ENCODE measurements at places on chromosomes 7 and 10. TPM values are rescaled to one million over a fixed set of nuclear protein-coding genes. Genes with fewer than 3 reads are reported as not detected.

- no peaks in the 10 kb centered on the region for H3K4me1 ChIP-seq
- no peaks in the 10 kb centered on the region for H3K27me3 ChIP-seq
- no peak for DNase-seq
- no peak overlapping the region for H3K27ac ChIP-seq
- H3K36me3 ChIP-seq, result no peaks in the 10 kb centered on the region
Measured at GRCh38 chr7:19677180-19677579, 31.7 kb downstream of the POLR1F start.

DNA sequence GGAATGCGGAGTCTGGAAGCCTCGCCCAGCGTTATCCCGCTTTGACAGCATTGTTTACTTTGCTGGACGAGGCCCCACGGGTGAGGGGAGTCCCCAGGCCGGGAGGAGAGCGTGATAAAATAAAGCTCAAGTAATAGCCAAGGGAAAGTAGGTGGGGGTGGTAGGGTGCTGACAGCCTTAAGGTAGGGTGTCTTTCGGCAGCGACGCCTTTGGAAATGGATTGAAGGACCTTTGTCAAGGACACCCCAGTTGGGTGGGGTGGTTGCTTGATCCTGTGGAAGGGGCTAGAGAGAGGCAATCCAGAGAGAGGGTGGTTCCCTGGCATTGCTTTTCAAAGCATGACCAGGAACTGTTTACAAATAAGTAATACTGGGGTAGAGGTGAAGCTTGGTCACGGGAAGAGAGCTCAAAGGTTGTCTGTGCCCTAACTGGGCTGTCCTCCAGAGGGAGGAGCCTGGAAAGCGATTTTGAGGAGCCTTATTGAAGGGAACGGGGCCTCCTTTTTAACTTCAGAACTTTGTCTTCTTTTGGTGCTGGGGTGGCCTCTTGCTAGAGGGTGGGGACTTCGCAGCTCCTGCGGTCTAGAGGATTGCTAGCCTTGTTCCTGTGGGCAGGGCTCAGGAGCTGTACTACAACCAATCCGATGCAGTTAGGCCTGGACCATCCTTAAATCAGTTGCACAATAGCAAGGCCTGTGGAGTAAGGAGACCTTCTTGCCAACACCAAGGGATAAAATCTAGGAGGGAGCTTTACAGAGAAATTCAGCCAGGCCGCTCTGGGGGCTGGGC, 1.3 kb downstream of the EIF4EBP2 start:
- peak overlapping the region; percentile 96 for H3K4me3 ChIP-seq
- no peaks in the 10 kb centered on the region for H3K27me3 ChIP-seq
- peaks cover 59% of the 10 kb centered on the region for H3K4me1 ChIP-seq
- no peaks in the 10 kb centered on the region for H3K36me3 ChIP-seq
- H3K27ac ChIP-seq, result peak overlapping the region; percentile 99
- peak; percentile 27 for DNase-seq

Gene BHLHA15
- total RNA-seq, result 2.4 TPM

DNA sequence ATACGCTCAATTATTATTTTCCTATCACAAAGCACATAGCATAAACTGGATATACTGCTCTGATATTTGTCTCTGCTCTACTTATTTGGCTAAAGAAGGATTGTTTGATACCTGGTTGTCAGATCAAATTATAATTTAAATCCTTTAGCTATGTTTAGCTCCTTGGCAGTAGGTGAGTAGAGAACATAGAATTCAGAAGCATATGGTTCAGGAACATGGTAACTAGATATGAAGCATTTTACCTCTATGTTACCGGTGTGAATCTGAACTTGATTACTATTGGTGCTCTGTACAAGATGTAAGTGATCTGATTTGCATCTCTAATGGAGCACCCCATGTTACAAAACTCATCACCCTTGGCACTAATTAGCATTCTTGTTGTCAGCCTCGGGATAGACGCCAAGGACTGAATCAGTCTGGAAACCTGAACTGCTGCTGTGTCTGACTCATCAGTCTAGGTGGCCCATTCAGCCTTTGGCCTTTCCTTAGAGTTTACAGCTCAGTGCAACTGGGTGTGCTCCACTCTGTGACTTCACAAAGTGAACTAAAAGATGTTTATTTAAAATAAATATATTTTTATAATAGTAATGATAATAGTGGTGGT, 12.3 kb upstream of the MYPN start:
- no peaks in the 10 kb centered on the region for H3K4me1 ChIP-seq
- H3K4me3 ChIP-seq, result no peak overlapping the region
- no peaks in the 10 kb centered on the region for H3K27me3 ChIP-seq
- H3K36me3 ChIP-seq, result no peaks in the 10 kb centered on the region
- no peak overlapping the region for H3K27ac ChIP-seq

DNA sequence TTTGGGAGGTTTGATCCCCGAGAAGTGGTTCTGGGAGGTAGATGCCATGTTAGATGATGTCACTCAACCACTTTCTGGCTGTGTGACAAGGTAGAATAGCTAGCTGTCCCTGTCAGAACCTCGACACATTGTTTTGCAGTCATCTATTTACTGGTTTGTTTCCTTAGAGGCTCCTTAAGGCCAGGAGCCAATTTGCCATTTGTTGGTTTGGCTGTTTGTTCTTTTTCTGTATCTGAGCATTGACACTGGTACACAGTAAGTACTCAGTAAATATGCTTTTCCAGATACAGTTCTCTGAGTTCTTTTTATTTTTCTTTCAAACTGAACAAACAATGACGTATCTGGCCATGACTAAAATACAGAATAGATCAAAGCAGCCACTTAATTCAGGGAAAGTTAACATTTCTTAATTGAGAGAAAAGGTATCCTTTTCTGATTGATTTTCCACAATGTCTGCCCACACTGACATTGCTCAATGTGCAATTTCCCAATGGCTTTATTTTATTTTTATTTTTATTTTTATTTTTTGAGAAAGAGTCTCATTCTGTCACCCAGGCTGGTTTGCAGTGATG, 121.6 kb downstream of the SPAG6 start:
- H3K27ac ChIP-seq, result no peak overlapping the region
- no peaks in the 10 kb centered on the region for H3K27me3 ChIP-seq
- no peak overlapping the region for H3K4me3 ChIP-seq
- H3K36me3 ChIP-seq, result no peaks in the 10 kb centered on the region

Gene VPS50
- total RNA-seq, result 22.8 TPM

DNA sequence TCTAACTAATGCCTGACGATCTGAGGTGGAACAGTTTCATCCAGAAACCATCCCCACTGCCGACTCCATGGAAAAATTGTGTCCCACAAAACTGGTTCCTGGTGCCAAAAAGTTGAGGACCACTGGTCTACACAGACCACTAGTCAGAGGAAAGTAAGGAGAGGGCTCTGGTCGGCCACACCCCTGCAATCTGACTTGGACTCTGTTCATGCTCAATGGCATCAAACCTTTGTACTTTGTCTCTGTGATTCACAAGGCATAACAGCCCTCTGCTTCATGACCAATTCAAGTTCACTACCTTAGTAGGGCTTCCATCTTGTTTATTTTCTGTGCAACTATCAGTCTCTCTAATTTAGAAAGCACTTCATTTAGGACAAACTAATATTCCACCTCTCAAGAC, 1.8 kb downstream of the TUBAL3 start:
- H3K4me1 ChIP-seq, result no peaks in the 10 kb centered on the region
- H3K27me3 ChIP-seq, result no peaks in the 10 kb centered on the region
- no peak overlapping the region for H3K27ac ChIP-seq
- H3K4me3 ChIP-seq, result no peak overlapping the region

GRCh38 chr7:26197153-26198115, 3.1 kb downstream of the HNRNPA2B1 start:
- peaks cover 64% of the 10 kb centered on the region for H3K36me3 ChIP-seq
- peaks cover 56% of the 10 kb centered on the region for H3K4me1 ChIP-seq
- H3K27ac ChIP-seq, result no peak overlapping the region
- H3K27me3 ChIP-seq, result no peaks in the 10 kb centered on the region
- peak overlapping the region; percentile 85 for H3K4me3 ChIP-seq

Gene TRIM50
- total RNA-seq, result not detected

DNA sequence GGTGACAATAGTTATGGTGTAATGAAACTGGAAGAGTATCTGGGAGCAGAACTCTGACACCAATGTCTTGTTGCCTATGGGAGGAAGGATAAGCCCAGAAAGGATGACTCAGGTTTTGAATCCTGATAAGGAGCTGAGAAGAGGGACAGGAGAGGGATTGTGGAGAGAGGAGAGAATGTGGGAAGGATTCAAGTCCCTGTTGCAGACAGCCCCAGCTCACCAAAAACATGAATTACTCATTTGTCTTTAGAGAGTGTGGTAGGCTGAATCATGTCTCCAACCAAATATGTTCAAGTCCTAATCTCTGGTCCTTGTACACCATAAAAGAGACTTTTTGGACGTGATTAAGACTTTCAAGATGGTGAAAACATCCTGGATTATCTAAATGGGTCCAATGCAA, 206.9 kb upstream of the PHYHIPL start:
- DNase-seq, result no peak
- no peaks in the 10 kb centered on the region for H3K4me1 ChIP-seq
- no peaks in the 10 kb centered on the region for H3K27me3 ChIP-seq
- no peak overlapping the region for H3K27ac ChIP-seq
- H3K4me3 ChIP-seq, result no peak overlapping the region

Gene OR2A12
- total RNA-seq, result not detected

GRCh38 chr10:98088186-98088971, 46.1 kb upstream of the R3HCC1L start:
- no peaks in the 10 kb centered on the region for H3K36me3 ChIP-seq
- H3K4me1 ChIP-seq, result no peaks in the 10 kb centered on the region
- no peak overlapping the region for H3K4me3 ChIP-seq
- DNase-seq, result no peak
- H3K27me3 ChIP-seq, result no peaks in the 10 kb centered on the region

DNA sequence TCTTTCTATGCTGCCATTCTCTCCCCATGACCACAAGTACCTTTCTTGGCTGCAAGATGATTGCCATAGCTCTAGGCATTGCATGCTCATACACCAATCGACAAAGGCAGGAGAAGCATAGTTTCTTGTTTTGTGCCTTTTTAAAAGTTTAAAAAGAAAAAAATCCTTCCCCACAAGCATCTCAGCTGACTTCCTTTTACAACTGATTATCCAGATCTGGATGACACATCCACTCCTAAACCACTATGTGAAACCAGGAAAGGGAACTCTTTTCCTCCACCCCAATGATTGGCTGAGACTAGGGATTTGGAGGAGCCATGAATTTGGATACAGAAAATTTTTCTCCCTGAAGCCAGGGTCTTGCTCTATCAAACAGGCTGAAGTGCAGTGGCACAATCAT, 14.5 kb upstream of the LRRC4 start:
- H3K4me3 ChIP-seq, result no peak overlapping the region
- no peak for DNase-seq
- no peaks in the 10 kb centered on the region for H3K36me3 ChIP-seq
- no peak overlapping the region for H3K27ac ChIP-seq

DNA sequence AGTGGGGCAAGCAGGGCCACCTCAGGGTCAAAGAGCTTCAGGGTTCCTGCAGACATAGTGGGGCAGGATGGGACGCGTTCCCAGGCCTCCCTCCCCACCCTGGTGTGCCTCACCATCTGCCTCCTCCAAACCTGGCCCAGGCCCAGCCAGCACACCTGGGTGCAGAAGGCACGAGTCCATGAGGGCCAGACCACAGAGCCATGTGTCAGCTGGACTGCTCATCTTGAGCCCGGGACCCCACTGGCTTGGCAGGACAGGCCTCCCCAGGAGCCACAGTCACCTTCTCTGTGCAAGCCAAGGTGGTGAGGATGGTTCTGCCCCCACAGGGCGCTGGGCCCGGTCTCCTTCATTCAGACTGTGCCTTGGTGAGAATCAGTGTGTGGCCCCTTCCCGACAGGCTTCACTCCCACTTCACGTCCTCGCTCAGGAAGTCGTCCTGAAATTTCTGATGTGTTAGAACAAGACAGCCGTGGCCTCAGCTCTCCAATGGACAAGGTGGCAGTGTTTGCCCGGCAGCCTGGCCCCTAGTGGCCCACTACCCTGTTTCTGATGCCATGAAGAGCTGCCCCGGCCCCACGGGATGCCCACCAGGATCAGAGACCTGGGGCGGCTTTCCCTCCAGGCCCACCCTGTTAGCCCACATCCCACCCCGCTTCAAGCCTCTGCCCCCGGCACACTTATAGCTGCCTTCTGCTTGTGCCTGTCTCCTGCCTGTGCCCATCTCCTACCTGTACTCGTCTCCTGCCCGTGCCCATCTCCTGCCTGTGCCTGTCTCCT, 59.6 kb upstream of the EBF3 start:
- H3K4me1 ChIP-seq, result no peaks in the 10 kb centered on the region
- H3K4me3 ChIP-seq, result no peak overlapping the region
- DNase-seq, result peak; percentile 20

Gene CEP41
- total RNA-seq, result 6.3 TPM

DNA sequence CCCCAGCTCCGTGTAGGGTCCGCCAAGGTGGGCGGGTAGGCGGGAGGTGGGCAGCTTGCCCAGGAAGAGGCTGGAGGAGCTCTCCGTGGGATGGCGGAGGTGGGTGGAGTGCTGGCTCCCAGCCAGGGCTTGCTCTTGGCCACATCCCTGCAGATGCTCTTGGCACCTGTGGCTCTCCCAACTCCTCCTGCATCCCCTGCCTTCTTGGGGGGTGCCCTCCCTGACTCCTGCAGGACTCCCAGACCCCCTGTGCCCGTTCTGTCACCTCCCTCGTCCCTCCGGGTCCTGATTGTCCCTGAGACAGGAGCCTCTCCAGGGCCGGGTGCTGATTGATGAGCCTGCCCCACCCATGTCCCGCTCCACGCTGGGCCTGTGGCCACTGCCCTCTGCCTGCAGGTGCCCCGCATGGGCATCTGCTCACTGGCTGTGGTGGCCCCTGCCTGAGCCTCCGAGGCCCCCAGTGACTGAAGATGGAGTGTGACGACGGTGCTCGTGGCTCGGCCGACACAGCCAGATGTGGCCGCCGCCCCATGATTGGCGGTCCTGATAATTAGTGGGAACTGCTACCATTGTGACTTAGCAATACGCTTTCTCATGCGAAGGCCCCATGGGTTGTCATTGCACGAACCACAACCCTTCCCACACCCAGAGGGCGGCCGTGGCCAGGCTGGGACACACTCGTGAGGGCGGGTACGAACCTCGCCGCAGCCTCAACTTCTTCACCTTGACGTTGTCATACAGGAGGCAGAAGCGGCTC, 23.6 kb downstream of the CFAP46 start:
- no peaks in the 10 kb centered on the region for H3K27me3 ChIP-seq
- H3K36me3 ChIP-seq, result no peaks in the 10 kb centered on the region
- peak; percentile 75 for DNase-seq
- H3K4me1 ChIP-seq, result no peaks in the 10 kb centered on the region

DNA sequence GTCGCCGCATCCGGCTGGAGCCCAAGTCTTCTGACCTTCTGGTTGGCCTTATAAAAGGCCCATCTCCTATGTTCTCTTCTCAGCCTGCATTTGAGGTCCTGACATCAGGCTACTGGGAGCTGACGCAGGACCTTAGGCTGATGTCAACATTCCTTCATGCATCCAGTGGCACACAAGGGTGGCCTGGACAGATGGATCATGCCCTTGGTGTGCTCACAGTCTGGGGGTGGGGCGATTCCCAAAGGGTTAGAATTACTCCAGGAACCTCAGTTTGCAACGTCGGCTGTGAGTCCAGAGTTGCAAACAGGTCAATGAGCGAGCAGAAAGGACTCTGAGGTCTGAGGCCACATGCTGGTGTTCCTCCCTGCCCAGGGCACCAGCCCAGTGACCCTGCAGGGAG, 8.2 kb upstream of the CLIP2 start:
- no peak overlapping the region for H3K4me3 ChIP-seq
- H3K27me3 ChIP-seq, result no peaks in the 10 kb centered on the region
- H3K27ac ChIP-seq, result no peak overlapping the region
- DNase-seq, result no peak
- peaks cover 14% of the 10 kb centered on the region for H3K4me1 ChIP-seq
- no peaks in the 10 kb centered on the region for H3K36me3 ChIP-seq

All from upper lobe of left lung (tissue), 6 donors.